ENCODE measurements at places on chromosomes 1 and 21. TPM values are rescaled to one million over a fixed set of nuclear protein-coding genes. Genes with fewer than 3 reads are reported as not detected.

MRPL24 gene
- total RNA-seq = 96.9 TPM

ZBTB8A gene
- total RNA-seq = 3.0 TPM

MROH9 gene
- total RNA-seq = not detected

CYP4A22 gene
- total RNA-seq = not detected

NDC1 gene
- 35.3 TPM for total RNA-seq

APOBEC4 gene
- not detected for total RNA-seq

C1orf141 gene
- not detected for total RNA-seq

S100A9 gene
- total RNA-seq = not detected

TFF2 gene
- not detected for total RNA-seq

KCNN3 gene
- total RNA-seq = not detected

CFAP141 gene
- total RNA-seq = not detected

PGLYRP3 gene
- total RNA-seq = not detected

ZNF695 gene
- total RNA-seq = 3.0 TPM
